ENCODE measurements at places on chromosomes 11 and 22. TPM values are rescaled to one million over a fixed set of nuclear protein-coding genes. Genes with fewer than 3 reads are reported as not detected.
A peak's percentile ranks its signal among the peaks of the same experiment; 100 is the strongest.

- no peak for DNase-seq
Observed at GRCh38 chr11:88188251-88188931, 13.1 kb upstream of the RAB38 start.

Gene MAJIN
- not detected for total RNA-seq

DNA sequence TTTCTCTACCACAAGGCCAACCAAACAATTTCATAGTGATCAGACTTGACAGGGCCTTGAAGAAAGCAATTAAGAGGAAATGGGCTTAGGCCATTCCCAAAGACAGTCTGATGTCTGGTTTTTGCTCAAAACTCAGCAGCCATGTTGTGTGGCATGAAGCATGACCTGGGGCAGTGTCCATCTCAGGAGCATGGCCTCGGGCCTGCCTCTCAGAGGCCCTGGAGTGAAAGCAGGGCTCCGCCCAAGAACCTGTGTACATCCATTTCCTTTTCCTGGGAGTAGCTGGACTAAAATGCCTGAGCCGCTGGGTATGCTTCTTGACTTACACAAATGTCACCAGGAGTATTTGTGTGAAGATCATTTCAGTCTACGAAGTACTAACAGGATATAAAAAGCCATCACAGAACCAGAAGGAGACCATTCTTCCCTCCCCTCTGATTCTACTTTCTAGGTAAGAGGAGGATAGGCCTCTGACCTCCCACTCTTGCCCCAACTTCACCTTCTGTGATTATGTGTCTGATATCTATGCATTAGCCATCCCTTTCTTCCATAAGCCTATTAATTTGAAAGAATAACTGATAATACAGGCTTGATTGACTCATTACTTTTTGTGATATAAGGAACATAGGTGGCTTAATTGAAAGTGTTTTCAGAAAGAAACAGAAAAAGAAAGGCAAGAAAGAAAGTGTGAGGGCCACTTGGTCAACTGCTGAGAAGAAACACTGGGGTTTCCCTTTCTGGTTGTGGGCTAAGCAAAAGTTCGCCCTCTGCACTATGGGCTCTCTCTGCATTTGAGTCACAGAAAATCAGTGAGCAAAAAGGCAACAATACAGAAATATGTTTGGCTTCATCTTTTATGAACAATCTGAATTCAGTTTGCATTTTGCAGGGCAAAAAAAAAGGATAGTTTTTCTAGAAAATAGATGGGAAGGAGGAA lies 188.6 kb upstream of the MTMR2 start:
- DNase-seq, result no peak

Gene ZFPL1
- total RNA-seq, result 14.7 TPM

GRCh38 chr11:83713708-83714107 lies 427.5 kb upstream of the CCDC90B start:
- DNase-seq, result peak; percentile 68

Gene APOA5
- total RNA-seq, result not detected

DNA sequence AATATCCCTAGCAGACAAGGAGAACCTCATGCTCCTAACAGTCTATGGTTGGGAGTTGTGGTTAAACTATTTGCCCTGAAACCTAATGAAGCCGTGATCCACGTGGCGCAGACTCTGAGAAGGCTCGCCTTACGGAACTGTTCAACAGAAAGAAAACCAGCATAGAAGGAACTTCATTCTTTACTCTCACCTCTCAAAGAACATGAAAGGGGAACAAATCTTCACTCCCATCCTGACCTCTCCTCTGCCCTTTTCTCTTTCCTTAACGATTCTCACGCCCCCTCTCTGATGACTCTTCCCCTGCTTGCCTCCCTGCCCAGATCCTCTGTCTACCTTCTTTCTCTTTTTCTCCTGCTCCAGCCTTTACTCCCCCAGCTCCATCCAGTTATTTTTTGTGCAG lies 54.2 kb downstream of the IRAG1 start:
- DNase-seq, result no peak

Gene AMPD3
- 0.78 TPM for total RNA-seq

Gene SLC22A8
- total RNA-seq, result 1.2 TPM

- DNase-seq, result no peak
Observed at GRCh38 chr22:41913842-41914534, 886 bp downstream of the SHISA8 start.

Gene BTBD18
- not detected for total RNA-seq

GRCh38 chr11:111851636-111852035 lies 19.7 kb downstream of the ALG9 start:
- DNase-seq, result no peak

- DNase-seq, result no peak
Observed at GRCh38 chr11:61516191-61516590, 7.6 kb downstream of the LRRC10B start.

Gene RIBC2
- total RNA-seq, result not detected

DNA sequence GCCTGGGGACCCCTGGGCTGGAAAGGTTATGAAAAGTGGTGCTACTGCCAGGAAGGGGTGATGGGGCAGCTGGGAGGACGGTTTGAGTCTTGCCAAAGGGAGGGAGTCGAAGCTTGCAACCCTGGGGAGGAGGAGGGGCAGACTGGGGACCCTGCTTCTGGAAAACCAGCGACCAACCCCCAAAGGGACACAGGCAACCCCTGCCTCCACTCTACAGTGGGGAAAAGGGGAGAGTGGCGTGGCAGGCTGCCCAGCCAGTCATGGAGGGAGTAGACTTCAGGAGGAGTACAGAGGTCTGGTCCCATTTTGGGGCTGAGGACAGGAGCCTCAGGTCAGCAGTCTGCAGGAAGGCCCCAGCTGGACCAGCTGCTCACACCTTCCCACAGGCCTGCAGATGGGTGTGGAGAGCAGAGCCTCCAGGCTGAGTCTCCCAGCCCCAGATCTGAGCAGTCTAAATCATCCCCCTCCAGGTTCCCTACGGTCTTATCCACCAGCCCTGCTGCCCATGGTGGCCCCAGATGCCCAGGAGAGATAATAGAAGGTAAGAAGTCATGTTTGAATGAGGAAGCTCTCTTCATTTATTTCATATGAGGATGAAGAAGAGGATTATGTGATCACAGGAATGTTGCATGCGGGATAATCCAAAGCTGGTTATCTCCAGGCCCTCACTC lies 3.3 kb downstream of the DDT start:
- no peak for DNase-seq

DNA sequence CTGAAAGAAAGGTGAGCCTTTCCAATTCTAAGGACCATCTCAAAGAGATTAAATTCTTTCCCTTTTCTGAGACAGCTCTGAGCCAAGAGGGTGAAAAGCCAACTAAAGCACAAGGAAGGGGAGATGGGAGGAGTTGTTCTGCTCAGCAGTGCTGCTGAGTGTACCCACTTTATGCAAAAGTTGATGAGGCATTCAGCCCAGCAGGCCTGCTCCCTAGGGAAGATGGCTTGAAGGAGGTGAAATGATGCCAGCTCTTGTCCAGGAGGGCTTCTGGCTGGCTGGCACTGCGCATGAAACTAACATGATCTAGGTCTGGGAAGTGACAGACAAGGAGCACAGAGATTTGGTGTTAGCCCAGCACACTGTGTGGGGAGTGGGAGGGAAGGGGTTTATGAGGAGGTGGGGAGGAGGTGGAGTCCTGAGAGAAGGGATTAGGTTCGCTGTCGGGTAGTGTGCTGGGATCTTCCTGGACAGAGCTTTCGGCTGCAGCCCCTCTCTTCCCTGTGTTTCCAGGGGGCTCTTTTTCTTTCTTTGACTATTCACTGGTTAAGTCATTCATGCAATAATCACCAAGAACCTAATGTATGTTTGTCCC lies 225.5 kb upstream of the NARS2 start:
- DNase-seq, result no peak

All from occipital lobe (tissue), 3 donors.